ENCODE measurements at places on chromosomes 12 and 14.

DNA sequence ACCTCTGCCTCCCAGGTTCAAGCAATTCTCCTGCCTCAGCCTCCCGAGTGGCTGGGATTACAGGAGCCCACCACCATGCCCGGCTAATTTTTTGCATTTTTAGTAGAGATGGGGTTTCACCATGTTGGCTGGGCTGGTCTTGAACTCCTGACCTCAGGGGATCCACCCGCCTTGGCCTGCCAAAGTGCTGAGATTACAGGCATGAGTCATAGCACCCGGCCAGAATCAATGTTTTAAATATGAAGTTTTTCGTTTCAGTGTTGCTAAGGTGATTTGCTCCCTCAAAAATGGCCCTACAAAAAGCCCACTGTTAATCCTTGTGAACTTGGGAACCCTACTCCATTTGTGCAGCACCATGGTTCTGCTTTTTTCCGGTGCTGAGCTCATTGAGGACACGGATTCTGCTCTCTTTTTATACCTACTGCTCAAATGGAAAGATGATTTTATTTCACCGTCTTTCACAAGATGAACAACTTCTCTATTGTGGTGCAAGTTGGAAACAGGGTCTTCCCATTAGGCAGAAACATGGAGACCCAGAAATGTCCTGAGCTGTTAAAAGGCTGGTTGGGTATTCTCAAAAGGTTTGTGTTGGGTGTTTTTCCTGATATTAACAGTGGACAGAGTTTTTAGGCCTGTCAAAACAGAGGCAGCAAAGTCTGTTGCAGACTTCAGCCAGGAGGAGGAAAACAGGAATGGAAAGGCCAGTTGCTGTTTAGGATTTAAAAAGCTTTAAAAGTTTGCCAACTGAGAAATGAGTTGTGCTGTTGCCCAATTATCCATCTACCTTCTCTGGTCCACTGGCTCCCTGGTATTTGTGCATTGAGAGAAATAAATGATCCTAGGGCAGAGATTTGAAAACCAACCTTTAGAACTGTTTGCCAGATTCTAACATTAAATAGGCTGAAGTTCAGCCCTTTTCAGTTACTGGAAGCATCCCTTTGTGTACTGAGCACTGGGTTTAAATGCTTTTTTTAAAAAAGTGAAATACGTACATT, 85.8 kb downstream of the ATP23 start:
- DNase-seq = no peak

DNA sequence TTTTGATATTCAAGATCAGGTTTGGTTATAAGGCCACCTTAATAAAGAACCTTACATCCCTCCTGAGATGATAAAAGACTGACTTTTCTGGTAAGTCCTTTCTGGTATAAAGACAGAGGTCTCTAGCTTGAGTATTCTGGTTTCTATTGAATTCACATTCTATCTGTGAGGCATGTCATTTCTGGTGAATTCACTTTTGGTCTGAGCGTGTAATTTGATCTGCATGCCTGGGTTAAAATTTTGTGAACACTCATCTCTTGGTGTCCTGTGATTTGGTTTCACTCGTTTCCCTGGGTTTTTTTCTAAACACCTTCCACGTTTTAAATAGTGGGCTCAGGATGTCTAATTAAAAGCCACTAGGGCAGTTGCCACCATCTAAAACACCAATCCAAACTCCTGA, 12.2 kb downstream of the EIF5 start:
- DNase-seq = no peak

GRCh38 chr14:86035882-86036281, 505.9 kb downstream of the FLRT2 start:
- no peak for DNase-seq

GRCh38 chr12:103757248-103757647, 83.8 kb downstream of the NT5DC3 start:
- DNase-seq = no peak

- DNase-seq = no peak
Measured at GRCh38 chr12:41325336-41325735, 137.2 kb downstream of the PDZRN4 start.

DNA sequence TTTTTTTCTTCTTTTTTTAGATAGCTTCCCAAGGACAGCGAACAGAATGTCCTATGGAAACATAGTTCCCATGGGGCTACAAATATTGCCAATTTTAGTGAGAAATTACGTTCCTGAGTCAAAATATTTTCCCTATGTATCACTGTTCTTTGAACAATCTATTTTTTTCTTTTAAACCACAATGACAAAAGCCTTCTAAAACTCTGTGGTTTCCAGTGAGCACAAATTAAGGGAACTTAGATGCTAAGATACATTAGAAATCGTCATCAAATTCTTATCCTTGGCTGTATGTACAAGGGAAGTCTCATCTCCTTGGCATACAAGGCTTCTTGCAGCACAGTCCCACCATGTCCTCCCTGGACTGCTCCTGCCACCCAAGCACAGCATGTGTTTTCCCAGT, 17.9 kb downstream of the CPM start:
- no peak for DNase-seq

GRCh38 chr12:34163443-34163842, 141.1 kb downstream of the ALG10 start:
- no peak for DNase-seq

GRCh38 chr12:49903351-49903699, 375 bp downstream of the FAIM2 start:
- no peak for DNase-seq

DNA sequence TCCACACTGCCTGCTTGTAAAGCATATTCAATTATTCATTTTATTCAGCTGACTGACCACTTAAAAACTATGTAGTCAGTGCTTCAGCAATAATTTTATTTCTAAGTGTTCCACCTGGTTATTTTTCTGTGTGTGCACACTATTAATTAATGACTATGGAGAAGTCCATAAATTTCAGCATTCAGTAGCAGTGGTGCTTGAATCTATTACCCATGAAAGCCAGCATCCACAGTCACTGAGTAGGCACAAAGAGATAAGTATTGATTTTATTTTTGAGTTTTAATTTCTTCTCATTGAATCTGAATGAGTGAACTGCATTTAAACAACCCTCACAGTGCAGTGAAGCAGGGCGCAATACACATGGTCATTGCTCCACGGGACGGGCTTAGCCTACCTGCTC, 643.1 kb downstream of the GALC start:
- DNase-seq = no peak

DNA sequence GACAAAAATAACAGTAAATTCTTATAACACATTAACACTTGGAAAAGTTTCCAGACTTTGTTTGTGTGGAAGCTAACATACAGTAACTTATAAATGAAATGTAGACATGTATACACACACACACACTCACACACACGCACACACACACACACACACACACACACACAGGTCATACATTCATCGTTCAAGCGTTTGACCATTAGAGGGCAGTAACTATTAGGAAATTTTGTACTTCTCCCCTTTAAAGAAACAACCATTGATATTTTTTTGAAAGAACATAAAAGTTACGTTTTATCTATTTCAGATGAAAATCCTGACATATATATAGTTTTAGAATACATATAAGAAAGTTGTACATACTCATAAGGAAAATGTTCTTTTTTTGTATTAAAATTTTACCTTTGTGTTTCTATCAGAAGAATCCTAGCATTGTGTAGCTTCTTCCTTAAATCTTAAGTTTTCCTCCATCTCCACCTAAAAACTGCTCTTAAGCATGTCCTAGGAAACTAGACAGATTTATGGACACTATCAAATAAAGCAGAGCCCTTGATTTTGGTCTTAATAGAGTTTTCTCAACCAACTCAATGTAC, 29.0 kb downstream of the PTPRQ start:
- DNase-seq = no peak

GRCh38 chr12:127888943-127889719, 377.8 kb upstream of the TMEM132C start:
- DNase-seq = no peak

- DNase-seq = no peak
Measured at GRCh38 chr12:6605421-6606330, 1.5 kb downstream of the CHD4 start.

DNA sequence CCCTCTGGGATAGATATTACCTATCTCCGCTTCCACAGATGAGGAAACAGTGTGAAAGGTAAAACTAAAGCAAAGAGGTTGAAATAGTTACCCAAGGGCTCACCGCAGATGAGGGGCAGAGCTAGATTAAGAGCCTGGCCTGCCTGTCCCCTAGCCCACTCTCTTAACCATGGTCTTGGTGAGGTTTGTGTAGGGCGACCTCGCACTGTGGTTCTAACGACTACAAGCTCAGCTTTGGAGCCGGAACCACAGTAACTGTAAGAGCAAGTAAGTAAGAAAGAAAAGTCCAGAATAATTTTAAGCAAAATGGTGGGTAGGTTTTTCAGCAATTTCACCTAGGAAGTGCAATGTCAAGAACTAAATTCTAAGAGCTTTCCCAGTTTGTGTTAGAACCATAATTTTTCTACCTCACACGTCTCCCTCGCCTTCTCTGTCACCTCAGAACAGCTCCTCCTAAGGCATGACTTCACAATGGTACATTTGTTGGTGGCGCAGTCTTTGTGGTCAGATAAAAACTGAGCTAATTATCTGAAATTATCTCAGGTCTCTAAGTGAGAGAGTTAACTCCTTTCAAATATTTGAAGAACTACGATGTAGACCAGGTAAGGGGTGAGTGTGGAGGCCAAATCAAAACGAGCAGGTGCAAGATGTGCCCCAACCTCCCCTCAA, 64.8 kb downstream of the DAD1 start:
- DNase-seq = no peak

DNA sequence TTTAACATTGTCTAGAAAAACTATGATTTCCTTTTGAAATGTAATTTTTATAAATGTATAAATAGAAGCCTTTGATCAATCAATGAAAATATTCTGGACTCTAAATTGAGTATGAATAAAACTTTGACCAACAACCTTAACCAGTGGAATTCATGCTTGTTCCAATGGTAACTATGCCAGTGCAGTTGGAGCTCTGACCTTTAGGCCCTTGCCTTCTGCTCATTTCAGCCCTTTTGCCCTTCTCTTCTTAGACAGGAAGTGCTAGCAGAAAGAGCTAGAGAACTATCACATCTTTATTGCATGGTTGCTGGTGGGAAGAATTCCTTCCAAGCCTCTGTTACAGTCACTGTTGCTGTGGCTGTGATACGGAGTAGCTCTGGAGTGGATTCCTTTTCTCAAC, 39.7 kb downstream of the TTC8 start:
- no peak for DNase-seq

DNA sequence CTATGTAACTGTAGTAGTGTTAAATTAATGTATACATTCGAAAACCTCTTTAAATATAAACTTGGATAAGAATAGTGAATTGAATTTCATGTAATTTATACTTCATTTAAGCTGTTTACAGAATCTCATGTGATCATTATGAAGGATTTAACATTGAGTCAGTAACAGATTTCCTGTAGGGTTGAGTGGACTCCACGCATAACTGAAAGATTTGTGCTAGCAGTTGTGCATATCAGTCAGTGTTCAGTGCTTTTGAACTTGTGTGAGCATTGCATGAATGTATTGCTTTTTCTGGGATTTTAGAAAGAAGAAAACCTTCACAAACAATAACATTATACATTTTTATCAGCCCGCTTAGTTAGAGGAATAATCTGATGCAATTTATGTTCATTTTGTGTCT, 1435.3 kb downstream of the LRFN5 start:
- no peak for DNase-seq

Measured in thymus (tissue), 14 donors.